NCI-H1092 (cell line): ENCODE measurements at places on chromosomes 7 and 10.
A peak's percentile ranks its signal among the peaks of the same experiment; 100 is the strongest.

- no peak for DNase-seq
Measured at GRCh38 chr7:69042138-69042537, 556.1 kb upstream of the AUTS2 start.

DNA sequence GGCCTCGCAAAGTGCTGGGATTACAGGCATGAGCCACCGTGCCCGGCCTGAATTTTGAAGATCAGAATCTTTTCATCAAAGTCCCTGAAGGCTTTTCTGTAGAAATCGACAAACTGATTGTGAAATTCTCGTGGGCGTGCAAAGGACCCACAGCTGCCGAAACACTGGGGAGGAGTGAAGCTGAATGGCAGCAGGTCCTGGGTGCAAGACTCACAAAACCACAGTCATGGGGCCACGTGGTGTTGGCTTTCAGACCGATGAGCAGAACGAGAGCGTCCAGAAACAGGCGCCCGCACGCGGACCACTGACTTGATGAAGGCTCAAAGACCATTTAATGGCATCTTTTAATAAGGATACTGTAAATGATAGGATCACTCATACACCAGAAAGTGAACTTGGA is 24.7 kb upstream of the PRKAR1B start:
- no peak for DNase-seq

DNA sequence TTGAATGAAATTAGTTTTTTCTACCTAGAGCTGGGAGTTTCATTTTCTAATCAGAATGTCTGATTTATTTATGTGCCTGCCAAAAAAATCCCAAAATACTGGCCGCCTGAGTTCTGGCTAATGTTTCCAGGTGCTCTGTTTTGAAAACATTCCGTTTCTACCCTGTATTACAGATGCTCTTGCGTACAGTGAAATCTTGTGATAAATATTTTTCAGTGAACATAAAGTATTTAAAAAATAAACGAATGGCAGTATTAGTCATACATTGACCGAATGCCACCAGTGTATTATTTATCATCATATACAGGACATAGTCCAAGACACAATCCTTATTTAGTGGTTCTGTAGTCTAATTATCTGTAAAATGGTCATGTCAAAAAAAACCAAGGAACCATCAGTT is 102.8 kb downstream of the KAT6B start:
- no peak for DNase-seq

- DNase-seq: no peak
Measured at GRCh38 chr7:68425377-68425776, 1172.9 kb upstream of the AUTS2 start.

GRCh38 chr7:121837462-121837861 is 35.5 kb upstream of the PTPRZ1 start:
- no peak for DNase-seq

GRCh38 chr10:22481687-22482539 is 136.6 kb downstream of the SPAG6 start:
- no peak for DNase-seq

- no peak for DNase-seq
Measured at GRCh38 chr10:48400850-48401220, 94.4 kb downstream of the MAPK8 start.

DNA sequence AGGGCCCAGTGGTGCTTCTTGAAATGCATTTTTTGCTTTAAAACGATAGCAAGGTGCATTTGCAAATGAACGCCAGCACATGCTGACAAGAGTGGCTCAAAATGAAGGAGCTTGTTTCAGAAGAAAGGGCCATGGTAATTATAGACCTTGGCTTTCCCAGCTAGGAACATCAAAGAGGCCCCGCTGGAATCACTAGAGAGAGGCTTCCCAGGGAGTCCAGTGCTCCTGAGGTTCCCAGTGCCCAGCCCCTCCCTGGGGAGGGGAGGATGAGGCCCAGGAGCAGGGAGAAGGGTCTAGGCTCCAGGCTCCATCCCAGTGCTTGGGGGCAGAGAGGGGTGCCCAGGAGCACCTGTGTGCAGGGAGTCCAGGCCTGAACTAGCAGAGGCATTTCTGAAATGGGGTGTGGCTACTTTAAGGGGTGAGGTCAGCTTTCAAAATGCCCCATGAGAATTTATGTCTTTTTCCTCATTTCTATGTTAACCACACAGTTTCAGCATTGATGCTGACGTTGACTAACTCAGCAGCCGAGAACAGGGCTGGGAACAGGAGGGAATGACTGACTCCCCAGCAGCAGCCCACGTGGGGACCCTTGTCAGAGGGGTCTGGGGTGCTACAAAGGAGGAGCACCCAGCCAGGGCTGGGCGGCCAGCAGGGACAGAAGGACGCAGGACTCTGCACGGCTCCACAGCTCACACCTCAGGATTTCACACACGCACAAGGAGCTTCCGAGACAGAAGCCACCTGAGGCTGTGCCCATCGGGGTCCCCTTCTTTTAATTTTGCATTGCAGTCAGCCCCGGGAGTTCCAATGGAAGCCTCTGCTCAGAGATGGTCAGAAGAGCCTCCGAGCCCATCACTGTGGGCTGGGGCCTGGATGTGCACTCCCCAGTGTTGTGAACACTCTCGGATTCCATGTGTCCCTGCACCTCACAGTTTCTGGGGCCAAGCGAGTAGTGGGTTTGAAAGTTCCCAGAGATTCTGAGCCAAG is 570.2 kb downstream of the PTPRN2 start:
- DNase-seq: peak; percentile 46

- DNase-seq: no peak
Measured at GRCh38 chr10:10392511-10392910, 625.2 kb upstream of the CELF2 start.

GRCh38 chr7:103142494-103142893 is 6.4 kb downstream of the NAPEPLD start:
- no peak for DNase-seq

DNA sequence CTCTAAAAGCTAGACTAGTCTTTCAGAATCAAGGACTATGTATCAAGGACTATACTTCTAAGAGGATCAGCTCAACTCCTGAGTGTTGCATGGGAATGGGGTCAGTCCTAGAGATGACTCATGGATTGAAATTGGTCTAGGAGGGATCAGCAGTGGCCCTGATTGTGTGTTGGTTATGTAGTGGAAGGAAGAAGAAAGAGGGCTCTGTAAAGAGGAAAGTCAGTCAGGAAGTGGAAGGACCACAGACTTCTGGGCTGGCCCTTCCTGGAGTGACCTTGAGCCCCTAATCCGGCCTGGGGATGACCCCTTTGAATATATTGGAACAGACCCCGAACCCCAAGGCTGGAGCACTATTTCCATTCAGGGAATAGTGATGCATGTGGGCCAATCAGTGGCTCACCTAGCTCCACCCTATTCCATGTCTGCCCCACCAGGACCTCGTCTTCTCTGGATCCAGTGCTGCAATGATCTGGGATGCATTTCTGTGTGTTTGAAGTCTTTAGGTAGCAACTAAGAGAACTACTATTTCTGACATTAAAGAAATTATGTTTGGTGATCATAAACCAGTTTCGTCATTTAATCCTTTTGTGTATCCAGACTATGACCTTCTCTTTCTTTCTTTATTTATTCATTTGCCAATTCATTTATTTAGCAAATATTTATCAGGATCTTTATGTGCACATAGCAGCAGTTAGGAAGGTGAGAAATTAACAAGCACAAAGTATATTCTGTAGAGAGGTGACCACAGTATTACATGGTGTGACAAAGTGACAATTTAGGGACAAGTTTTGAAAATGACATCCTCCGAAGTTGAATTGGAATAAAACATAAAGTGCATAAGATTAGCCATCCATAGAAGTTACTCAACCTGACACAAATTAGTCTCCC is 48.6 kb upstream of the KIF5B start:
- DNase-seq: no peak

- DNase-seq: no peak
Measured at GRCh38 chr10:78259391-78259790, 225.7 kb downstream of the RPS24 start.

DNA sequence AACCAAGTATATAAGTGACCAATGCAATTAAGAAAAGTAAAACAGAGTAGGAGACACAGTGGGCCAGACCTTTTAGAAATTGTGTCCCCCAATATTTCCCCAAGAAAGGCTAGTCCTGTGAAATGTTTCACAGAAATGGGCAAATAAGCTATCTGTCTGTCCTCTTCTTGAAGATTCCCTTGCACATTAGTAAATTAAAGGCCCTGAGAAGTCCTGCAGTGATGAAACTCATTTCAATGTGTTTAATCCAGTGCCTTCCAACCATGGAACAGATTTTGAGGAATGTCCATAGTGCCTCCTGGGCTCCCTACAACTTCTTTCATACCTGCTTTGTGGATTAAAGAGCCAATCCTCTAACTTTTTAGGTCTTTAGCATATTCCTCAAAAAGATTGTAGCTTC is 11.2 kb upstream of the EEPD1 start:
- no peak for DNase-seq

- no peak for DNase-seq
Measured at GRCh38 chr7:40879941-40880543, 745.2 kb downstream of the SUGCT start.

- DNase-seq: no peak
Measured at GRCh38 chr7:26948617-26949118, 84.3 kb upstream of the SKAP2 start.

DNA sequence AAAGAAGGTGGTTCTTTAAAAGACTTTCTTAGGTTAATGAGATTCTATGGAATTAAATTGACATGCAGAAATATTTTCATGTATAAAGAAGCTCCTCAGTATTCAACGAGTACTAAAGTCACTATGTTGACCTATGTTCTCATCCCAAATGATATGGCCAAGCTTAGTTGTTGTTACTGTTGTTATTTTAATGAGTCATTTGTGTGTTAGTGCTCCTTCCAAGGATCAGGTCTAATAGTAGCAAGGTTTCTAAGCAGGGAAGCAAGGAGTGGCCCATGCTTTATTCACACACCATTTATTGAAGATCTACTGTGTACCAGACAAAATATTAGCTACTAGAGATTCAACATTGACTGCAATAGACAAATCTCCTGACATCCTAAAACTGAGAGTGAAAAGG is 41.9 kb downstream of the LRRN3 start:
- DNase-seq: no peak

DNA sequence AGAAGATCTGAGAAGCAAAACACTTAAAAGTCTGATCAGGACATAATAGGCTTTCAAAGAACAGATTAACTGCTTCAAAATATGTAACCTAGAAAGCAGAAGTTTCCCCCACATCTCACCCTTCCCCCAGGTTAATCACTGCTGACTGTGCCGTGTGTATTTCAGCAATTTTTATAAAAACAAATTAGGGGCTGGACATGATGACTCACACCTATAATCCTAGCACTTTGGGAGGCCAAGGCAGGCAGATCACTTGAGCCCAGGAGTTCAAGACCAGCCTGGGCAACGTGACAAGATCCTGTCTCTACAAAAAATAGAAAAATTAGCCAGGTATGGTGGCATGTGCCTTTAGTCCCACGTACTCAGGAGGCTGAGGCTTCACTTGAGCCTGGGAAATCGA is 67.6 kb upstream of the GATA3 start:
- no peak for DNase-seq

- no peak for DNase-seq
Measured at GRCh38 chr7:49631071-49631815, 142.2 kb upstream of the VWC2 start.

GRCh38 chr7:79610313-79610712 is 156.8 kb upstream of the MAGI2 start:
- DNase-seq: no peak

GRCh38 chr7:7750571-7751242 is 32.3 kb upstream of the RPA3 start:
- no peak for DNase-seq

DNA sequence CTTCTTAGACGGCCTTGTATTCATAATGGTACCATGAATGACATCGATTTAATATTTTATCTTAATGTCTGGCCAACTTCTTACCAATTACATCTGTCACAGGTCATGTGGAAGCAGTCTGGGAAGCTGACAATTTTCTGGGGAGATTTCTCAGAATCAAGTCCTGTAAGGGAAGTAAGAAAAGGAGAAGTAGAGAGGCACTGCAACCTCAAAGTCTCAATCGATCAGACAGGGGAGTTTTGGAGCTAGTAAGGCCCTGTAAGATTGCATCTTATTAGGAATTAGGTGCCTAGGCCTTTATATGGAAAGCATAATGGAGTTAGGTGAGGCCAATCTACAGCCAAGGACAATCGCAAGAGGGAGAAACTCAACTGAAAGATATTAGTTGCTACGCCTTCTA is 694.6 kb upstream of the SORCS1 start:
- no peak for DNase-seq

DNA sequence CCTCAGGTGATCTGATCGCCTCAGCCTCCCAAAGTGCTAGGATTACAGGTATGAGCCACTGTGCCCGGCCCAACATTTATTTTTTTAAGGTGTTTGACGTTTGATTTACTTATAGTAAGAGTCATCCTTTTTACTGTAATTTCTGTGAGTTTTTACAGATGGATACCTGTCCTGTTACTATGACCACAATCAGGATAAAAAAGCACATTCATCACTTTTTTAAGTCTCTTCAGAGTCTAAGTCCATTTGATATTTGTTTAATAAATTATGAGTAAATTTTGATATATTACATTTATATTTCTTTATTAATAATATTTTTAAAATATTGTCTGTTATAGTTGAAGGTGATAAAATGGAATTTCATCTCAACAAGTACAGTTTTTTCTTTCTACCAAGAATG is 300.5 kb upstream of the KAT6B start:
- DNase-seq: no peak

- no peak for DNase-seq
Measured at GRCh38 chr10:5528989-5529701, 4.4 kb downstream of the CALML3 start.

- DNase-seq: no peak
Measured at GRCh38 chr7:74143383-74143782, 30.8 kb upstream of the EIF4H start.

GRCh38 chr10:5940807-5941218 is 36.5 kb downstream of the IL15RA start:
- no peak for DNase-seq

GRCh38 chr10:83539528-83540308 is 599.6 kb upstream of the GHITM start:
- DNase-seq: no peak

GRCh38 chr7:25906003-25906402 is 246.0 kb upstream of the NFE2L3 start:
- no peak for DNase-seq

- DNase-seq: no peak
Measured at GRCh38 chr7:144866189-144866588, 30.3 kb upstream of the TPK1 start.

DNA sequence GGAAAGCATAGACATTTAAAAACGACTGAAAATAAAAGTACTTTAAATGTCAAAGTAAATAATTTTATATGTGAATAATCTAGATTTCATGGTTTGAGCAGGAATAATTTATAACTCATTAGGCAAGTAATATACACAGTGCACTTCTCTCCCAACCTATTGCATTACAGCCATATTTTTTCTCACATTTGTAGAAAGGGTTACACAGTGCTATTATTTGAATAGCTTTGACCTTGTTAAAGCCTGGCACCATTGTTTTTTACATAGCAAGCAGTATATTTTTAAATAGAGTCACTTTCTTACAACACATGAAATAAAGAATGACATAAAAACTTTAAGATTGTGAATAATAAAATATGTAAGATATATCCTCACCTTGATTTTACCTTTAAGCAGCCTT is 969 bp downstream of the PPP1R3A start:
- DNase-seq: no peak
